HTR-8/SVneo (cell line): ENCODE measurements at places on chromosomes 7 and 10.

- DNase-seq = peak; percentile 70
Observed at GRCh38 chr10:80477813-80478212, 23.7 kb downstream of the TSPAN14 start.

DNA sequence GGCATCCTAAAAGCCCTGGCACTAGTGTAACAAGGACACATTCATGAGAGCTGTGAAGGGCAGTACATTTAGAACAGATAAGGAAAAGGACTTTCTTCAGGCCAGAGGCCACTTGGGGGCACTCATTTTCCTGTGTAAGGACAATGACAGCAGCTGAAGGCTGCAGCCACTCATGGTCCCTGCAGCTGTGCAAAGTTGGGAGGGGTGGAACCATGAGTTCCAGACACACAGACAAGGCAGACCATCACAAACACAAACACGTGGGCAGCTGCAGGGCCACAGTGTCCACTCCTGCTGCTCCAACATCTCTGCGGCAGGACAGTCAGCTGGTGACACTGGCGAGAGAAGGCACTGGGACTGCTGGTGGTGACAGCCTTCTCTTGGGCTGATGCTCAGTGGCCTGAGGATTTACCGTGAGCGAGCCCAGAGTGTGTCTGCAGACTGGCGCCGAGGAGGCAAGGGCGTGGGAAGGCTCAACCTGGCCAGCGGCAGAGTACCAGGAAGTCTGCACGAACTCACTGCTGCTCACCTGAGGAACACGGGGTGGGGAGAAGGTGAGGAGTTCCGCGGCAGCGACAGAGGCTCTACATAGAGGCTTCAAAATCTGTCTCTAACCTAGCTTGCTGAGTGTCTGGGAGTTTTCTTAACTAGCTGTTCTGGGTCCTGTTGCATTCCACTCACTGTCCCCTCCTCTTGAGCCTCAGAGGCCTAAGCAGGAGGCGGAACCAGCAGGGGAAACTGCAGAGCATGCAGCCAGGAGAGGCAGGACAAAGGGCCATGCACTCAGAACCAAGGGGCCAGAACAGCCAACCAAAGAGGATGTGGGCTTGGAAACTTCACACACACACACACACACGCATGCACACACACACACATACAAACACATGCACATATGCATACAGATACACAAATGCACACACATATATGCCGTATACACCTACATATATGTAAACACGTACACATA lies 76.5 kb upstream of the DDC start:
- no peak for DNase-seq

DNA sequence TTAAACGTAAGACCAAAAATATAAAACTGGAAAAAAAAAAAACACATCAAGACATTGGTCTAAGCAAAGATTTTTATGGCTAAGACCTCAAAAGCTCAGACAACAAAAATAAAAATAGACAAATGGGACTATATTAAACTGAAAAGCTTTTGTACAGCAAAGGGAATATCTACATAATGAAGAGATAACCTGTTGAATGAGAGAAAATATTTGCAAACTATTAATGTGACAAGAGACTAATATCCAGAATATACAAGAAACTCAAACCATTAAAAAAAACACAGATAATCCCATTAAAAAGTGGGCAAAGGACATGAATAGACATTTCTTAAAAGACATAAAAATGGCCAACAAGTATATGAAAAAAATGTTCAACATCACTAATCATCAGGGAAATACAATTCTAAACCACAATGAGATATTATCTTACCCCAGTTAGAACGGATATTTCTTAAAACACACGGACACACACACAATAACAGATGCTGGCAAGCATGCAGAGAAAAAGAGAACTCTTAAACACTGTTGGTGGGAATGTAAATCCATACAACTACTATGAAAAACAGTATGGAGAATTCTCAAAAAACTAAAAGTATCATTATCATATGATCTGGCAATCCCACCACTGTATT lies 28.8 kb downstream of the CNOT4 start:
- DNase-seq = no peak

GRCh38 chr7:137975221-137975620 lies 26.7 kb downstream of the CREB3L2 start:
- DNase-seq = no peak

GRCh38 chr10:76353237-76353851 lies 921.9 kb downstream of the LRMDA start:
- no peak for DNase-seq

GRCh38 chr7:75534727-75535307 lies 42.7 kb downstream of the SPDYE5 start:
- DNase-seq = peak; percentile 22

DNA sequence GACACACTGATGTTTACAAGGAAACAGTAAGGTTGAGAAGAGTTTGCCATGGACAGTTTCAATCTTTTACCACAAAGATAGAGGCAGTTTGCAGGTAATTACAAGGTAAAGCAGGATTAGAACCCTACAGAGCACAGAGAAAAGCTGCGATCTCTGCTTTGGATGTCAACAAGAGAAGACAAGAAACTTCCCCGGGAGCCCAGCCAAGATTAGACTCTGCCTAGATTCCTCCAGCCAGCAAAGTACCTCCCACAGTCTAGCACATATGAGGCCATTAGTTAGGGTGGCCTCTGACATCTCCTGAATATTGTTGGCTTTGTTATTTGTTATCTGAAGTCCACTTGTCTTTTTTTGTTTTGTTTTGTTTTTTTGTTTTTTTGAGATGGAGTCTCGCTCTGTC lies 178.1 kb downstream of the CALN1 start:
- DNase-seq = no peak

GRCh38 chr10:103021150-103021899 lies 103.2 kb downstream of the CNNM2 start:
- DNase-seq = no peak

GRCh38 chr10:125708971-125709503 lies 10.5 kb upstream of the EDRF1 start:
- no peak for DNase-seq

DNA sequence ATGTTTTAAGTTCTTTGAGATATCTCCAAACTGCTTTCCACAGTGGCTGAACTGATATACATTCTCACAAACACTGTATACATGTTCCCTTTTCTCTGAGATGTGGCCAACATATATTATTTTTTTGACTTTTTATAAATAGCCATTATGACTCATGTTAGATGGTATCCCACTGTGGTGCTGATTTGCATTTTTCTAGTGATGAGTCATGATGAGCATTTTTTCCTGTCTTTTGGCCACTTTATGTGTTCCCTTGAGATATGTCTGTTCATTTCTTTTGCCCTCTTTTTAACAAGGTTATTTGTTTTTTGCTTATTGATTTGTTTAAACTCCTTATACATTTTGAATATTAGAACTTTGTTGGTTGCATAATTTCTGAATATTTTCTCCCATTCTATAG lies 1055.1 kb downstream of the NXPH1 start:
- DNase-seq = peak; percentile 14

DNA sequence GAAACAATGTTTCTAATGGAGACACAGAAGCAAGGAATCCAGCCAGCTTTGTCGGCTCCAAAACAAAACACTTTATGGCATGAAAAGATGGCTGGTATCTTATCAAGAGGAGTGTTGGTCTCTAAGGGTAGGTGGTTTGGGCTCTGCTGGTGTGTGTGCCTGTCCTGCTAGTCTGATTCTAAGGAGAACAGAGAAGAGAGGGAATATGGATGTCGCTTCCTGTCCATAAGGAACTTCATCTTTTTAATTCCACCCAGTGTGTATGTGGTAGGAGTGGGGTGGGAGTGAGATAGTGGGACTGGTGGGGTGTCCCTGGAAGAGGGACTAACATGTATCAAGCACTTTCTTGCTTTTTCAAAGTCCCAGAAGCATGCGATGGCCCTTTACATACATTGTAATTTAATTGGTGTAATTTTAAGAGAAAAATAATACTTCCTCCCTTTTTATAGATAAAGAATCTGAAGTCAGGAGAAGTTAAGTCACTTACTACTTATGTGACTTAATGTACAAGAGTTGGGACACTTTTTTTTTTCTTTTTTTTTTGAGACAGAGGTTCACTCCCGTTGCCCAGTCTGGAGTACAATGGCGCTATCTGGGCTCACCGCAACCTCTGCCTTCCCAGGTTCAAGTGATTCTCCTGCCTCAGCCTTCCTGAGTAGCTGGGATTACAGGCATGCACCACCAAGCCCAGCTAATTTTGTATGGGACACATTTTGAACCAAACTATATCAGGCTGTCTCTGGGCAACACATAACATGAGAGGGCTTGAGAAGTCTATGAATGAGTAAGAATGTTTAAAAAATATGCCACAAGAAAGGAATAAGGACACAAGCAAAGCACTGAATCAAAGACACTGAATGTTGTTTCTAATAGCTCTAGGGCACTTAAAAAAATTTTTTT lies 18.8 kb downstream of the NT5C3A start:
- DNase-seq = no peak

DNA sequence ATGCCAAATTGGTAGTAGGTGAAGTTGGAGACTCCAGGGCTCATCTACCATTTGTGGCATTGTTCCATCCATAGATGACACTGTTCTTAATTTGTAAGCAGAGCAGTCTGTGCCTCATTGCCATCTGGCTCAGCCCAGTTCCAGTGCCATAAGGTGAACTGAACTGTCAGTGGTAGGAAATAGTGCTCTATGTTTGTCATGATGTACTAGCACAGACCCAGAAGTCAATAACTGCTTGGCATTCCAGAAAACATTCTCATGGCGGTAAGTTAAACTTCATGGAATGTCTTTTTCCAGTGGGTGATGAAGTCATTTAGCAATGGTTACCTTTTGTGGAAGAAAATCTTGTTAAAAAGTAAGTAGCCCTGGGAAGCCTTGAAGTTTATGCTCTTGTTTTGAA lies 302.7 kb downstream of the SUGCT start:
- peak; percentile 60 for DNase-seq

DNA sequence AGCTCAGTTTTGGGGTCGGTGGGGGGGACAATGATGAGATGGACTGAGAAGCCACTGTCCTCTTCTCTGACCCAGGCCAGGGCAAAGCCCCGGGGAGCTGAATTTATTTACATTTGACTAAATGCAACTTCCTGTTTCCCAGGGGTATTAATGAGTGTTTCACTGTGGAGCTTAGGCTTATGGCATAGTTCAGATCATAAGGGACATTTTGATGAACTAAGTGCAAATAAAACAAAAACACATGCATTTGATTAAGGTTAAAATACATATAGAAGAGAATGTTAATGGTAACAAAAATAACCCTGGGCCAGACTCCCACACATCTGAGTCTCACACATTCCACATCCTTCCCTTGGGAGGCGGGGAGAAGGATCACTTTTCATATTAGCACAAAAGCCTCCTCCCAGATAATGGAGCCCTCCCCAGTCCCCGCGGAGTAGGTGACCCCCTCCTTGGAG lies 320.6 kb downstream of the FRMD4A start:
- DNase-seq = no peak
